NCI-H524 treated with DMSO at 0.1 percent for 48 hours (cell line): ENCODE measurements at places on chromosomes 2 and 18.

- no peak for DNase-seq
Measured at GRCh38 chr18:1929720-1930119, 641.6 kb downstream of the METTL4 start.

GRCh38 chr2:212392043-212392442, 146.6 kb downstream of the ERBB4 start:
- no peak for DNase-seq

DNA sequence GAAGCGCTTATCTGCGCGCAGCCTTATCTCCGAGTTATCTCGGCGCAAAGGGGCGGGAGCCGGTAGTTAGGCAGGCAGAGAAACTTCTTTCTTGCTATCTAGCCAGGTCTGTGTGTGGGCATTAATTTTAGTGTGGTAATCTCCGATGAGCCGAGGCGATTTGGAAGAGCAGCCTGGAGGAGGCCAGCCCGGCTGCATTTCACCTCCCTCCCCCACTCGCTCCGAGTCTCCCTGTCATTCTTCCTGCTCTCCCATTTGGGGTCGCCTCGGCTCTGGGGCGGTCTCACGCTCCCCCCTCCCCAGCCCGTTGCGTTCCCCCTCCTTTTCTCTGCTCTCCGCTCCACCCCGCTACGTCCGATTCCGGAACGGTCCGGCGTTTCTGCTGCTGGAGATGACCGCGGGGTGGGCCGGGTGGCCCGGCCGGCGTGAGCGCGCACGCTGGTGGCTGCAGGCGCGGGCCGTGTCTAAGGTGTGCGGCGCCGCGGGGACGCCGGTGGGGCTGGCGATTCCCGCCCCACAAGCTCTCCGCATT, 566 bp downstream of the GATA6 start:
- DNase-seq = no peak

DNA sequence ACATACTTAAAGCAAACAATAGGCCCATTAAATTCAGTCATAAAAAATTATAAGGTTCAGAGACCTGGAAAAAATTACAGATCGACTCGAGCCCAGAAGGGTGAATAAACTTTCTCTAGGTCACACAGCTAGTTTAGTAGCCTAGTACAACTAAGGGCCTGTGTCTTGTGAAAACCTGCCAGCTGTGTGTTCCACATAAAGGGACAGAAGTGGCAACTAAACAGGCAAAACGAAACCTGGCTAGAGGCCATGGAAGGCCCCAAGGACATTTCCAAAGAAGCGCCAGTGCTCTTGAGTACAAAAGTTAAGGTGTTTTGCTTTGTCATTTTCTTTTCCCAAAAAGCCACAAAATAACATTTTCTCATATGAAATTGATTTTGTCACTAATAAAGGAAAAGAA, 164.9 kb downstream of the L3MBTL4 start:
- no peak for DNase-seq

- no peak for DNase-seq
Measured at GRCh38 chr18:48975817-48976649, 25.3 kb upstream of the SMAD7 start.

DNA sequence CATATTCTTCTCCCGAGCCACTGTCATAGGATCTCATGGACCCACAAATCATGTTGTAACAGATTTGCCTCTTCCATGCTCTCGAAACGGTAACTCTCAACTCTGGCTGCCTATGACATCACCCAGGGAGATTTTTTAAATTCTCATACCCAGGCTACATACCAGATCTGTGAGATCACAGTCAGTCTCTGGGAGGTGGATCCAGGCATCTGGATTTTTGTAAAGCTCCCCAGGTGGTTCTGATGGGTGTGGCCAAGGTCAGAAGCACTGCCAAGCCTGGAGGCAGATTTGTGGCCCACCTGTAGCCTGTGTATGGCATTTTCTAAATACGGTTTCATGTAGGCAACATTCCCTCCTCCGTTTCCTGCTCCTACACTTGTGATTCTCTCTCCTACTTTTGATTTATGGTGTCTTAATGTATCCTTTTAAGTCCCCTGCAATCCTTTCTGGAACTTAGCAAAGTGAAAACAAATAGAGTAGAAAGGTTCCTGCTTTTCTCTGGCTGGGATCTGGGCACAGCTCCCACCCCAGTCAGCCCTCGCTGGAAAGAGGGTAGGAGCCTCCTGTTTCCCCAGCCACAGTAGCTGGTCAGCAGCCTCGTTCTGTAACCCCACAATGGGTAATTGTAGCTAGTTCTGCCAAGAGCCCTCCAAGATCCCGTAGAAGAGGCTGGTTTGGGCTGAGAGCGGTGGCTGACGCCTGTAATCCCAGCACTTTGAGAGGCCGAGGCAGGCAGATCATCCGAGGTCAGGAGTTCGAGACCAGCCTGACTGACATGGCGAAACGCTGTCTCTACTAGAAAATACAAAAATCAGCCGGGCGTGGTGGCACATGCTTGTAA, 96.2 kb downstream of the KLHL29 start:
- no peak for DNase-seq

DNA sequence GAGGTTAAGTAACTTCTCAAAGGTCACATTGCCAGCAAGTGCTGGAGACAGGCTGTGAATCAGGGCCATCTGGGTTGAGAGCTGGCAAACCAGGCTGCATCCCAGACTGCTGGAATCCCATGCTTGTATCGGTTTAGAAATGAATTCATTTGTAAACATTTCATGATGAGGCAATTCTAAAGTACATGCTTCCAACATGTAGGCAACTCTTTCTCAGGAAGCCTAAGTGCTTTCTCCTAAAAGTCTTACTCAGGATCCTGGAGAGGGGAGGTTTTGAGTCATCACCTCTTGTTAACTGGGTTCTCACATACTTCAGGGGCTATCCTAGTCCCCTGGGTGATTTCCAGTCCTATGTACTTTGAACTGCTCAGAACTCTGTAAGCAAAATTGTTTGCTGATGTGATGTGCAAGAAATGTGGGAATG, 416.5 kb downstream of the MEIS1 start:
- no peak for DNase-seq

- DNase-seq = no peak
Measured at GRCh38 chr2:238080518-238080917, 19.6 kb upstream of the ESPNL start.
